NCI-H82 (cell line): ENCODE measurements at places on chromosomes 4 and X.
A peak's percentile ranks its signal among the peaks of the same experiment; 100 is the strongest.

GRCh38 chr4:70603856-70604255, 11.8 kb downstream of the AMBN start:
- DNase-seq, result no peak

DNA sequence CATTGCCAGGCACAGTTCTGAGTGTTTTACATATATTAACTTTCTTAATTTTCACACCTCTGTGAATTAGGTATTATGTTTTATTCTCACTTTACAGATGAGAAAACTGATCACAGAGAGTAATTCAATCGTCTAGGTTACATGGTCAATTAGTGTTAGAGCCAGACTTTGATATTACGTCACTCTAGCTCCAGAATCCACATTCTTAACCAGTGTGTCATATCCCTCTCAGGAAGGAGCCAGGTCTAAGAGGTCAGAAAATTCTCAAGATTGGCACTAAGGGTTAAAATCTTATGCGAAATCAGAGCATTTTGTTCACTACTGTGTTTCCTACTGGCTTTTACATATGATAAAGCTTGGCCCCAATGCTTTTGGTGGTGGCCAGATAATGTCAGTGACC, 7.4 kb downstream of the DMP1 start:
- no peak for DNase-seq

- DNase-seq, result peak; percentile 93
Measured at GRCh38 chrX:104136241-104137019, 20.4 kb downstream of the SLC25A53 start.

DNA sequence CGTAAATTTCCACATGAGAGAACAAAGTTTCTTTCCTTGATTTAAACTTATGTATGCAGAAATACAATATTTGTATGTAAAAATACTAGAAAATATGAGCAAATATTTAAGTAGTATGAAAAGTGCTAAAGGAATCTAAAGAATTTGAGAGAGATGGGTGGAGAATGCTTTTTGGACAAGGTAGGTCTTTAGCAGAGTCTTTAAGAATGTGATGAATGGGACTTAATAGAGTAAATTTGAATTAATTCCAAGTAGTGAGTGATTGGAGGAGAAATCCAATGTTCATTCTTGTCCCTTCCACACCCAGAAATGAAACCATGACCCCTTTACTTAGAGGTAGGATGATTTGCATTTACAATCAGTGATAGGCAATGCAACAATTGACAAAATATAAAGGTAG, 570.9 kb upstream of the ZFP42 start:
- DNase-seq, result no peak

DNA sequence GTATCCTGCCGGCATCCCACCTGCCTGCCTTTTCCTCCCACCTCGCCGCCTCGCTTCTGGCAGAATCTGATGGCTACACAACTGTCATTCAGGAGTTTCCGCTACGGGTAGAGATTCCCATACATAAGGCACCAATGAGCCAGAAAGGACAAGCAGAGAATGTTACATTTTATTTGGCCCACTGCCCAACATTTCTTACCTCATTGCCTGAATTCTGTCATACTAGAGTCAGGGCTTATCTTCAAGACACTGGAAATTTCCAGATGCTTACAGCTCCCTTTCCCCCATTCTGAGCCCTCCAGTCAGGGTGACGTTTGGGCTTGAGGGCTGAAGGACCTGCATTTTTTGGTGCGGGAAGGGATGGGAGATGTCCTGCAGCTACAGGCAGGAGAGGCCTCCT, 113.0 kb downstream of the NHS start:
- DNase-seq, result no peak

GRCh38 chrX:17442898-17443297, 67.9 kb downstream of the NHS start:
- DNase-seq, result no peak

GRCh38 chr4:62210486-62210885, 1010.4 kb downstream of the ADGRL3 start:
- peak; percentile 11 for DNase-seq

DNA sequence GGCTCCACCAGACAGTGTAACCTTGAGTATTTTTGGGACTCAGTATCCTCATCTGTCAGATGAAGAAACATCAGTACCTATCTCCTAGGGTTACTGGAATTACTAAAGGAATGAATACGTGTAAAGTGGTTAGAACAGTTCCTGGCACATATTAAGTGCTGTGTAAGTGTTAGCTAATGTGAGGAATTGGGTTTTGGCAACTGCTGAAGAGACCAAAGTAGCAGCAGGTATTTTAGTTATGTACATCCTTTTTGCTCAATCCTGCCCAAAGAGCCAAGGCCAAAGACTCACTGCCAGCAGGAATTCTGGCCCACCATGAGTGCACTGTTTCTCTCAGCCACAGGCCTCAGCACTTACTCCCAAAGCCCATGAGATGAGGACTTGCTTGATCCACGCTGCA, 16.7 kb upstream of the MCF2 start:
- no peak for DNase-seq

DNA sequence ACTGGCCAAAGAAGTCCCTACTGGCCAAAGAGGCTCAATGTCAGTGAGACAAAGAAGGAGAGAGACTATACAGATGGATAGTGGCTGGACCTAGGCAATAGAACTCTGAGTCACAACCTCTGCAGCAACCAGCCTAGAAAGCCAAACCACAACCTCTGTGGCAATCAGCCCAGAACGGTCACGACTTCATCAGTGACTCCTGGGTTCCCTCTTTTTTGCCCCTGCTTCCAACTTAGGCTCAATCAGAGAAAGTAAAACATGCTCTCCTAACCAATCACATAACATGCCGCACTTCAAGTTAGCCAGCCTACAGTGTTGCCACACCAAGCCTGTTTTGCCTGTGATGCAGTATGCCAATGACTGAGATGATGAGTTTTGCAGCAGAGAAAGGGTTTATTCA, 203.4 kb downstream of the ANAPC10 start:
- DNase-seq, result no peak

- peak; percentile 26 for DNase-seq
Measured at GRCh38 chrX:111652719-111653118, 28.3 kb upstream of the ALG13 start.

- DNase-seq, result no peak
Measured at GRCh38 chr4:83387476-83388312, 53.0 kb upstream of the HPSE start.

DNA sequence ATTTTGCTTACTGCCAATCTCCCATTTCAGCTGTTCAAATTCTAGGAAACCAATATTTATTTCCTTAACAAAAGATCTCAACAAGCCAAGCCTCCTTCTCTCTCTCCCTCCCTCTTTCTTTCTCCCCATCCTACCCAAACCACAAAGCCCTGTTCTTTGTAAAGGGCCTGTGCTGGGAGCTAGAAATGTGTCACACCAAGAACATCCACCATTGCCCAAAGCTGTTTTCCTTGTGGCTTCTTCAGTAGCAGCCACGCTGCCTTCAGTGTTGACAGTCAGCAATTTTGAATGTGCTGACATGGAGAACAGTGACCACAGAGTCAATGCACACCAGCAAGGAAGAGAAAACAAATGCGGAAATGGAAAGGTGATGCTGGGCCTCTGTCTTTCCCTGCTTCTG, 203.0 kb downstream of the MAML3 start:
- DNase-seq, result no peak

DNA sequence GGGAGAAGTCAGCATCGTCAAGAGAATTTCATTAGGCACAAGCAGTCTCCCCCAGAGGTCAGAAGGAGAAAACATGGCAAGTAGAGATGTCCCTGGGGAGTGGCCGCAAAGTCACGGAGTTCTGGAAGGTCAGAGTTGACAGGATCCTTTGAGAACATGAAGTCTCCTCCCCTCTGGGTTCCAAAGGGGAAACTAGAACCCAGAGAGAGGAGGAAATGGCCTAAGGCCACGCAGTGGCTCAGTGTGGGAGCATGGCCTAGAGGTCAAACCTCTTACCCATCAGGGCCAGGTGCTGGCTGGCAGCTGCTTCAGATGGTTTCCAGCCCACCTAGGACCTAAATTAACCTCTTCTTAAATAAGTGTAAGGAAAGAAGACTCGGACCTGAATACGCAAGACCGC, 884 bp downstream of the IDH3G start:
- DNase-seq, result no peak

GRCh38 chr4:135564090-135564489, 1362.5 kb upstream of the PABPC4L start:
- no peak for DNase-seq

- DNase-seq, result no peak
Measured at GRCh38 chr4:38365261-38365660, 298.7 kb upstream of the KLF3 start.

DNA sequence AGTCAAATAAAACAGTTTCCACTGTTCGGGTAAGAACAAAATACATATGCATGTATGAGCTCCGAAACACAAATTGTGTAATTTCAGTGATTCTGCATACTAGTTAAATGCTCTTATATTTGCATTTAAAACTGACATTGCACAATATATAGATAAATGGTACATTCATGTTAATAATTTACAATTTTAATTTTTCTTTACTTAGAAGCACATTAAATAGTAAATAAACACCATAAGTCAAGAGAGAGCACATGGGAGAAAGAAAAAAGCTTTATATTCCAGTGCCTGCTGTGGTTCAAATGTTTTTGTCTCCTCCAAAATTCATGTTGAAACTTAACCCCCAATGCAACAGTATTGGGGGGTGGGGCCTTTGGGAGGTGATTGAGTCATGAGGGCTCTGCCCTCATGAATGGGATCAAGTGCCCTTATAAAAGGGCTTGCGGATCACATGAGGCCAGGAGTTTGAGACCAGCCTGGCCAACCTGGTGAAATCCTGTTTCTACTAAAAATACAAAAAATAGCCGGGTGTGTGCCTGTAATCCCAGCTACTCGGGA, 322.9 kb downstream of the BCOR start:
- no peak for DNase-seq

DNA sequence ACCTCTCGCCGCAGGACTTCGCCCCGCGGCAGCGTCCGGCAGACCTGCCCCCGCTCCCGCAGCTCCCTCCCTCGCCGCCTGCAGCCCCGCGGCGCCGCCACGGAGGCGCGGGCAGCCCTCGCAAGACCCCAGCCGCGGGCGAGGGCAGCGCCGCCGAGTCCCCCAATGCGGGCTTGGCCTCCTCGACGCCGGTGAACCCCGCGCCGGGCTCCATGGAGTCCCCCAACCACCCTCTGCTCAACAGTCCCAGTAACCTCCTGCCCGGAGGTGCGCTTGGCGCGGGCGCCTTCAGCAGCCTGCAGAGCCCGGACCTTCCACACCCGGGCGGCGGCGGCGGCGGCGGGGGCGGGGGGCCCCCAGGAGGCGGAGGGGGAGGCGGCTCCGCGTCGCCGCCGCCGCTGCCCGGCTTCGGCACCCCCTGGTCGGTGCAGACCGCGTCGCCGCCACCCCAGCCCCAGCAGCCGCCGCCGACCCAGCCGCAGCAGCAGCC, 1.2 kb downstream of the CPEB2 start:
- peak; percentile 54 for DNase-seq

DNA sequence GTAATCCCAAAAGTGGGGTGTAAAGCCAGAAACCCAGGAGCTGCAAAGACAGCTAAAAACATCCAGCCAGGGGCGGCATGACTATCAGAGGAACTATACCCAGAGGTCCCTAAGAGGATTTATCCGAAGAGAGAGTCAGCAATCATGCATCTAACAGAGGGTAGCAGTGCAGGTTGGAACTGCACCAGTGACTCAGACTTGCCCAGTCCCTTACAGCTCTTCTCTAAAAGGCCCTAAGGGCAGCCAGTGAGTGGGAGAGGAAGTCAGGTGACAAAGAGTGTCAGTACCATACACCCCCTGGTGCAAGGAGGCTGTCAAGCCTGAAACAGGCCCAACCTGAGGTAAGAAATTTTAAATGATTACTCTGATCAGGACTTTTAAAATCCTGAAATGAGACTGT, 88.1 kb downstream of the CAMK2D start:
- peak; percentile 28 for DNase-seq

GRCh38 chr4:92615049-92615448, 311.3 kb downstream of the GRID2 start:
- peak; percentile 89 for DNase-seq

- DNase-seq, result no peak
Measured at GRCh38 chrX:37759351-37759750, 20.5 kb upstream of the CYBB start.

- no peak for DNase-seq
Measured at GRCh38 chr4:176286728-176287127, 17.7 kb upstream of the ASB5 start.

DNA sequence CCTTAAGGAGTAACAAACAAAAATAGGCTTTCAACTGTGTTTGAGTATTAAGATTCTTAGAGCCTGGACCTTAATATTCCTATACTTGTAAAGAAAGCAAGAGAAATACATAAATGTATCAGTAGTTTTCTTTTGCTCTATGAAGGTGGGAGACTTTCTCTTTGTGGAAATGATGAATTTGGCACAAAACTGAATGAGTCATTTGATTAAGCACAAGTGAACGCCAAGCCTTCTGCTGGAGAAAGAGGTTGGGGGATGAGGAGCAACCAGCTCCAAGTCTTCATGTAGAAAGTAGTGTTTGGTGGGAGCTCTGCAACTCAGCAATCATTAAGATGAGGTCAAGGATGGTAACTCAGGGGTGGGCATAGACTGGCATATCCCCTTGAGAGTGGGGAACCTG, 49.6 kb downstream of the MEPE start:
- DNase-seq, result no peak

- no peak for DNase-seq
Measured at GRCh38 chr4:183403961-183404360, 40.5 kb upstream of the CDKN2AIP start.

- no peak for DNase-seq
Measured at GRCh38 chr4:88489100-88489761, 32.3 kb downstream of the HERC5 start.

GRCh38 chrX:38560776-38561125, 591 bp upstream of the TSPAN7 start:
- DNase-seq, result no peak

- DNase-seq, result no peak
Measured at GRCh38 chr4:20646287-20646686, 54.0 kb upstream of the PACRGL start.

- DNase-seq, result no peak
Measured at GRCh38 chrX:112003909-112004308, 78.7 kb downstream of the TRPC5 start.

- peak; percentile 84 for DNase-seq
Measured at GRCh38 chr4:112348488-112349158, 51.5 kb downstream of the ALPK1 start.

GRCh38 chr4:41852229-41852628, 83.0 kb upstream of the TMEM33 start:
- DNase-seq, result no peak

DNA sequence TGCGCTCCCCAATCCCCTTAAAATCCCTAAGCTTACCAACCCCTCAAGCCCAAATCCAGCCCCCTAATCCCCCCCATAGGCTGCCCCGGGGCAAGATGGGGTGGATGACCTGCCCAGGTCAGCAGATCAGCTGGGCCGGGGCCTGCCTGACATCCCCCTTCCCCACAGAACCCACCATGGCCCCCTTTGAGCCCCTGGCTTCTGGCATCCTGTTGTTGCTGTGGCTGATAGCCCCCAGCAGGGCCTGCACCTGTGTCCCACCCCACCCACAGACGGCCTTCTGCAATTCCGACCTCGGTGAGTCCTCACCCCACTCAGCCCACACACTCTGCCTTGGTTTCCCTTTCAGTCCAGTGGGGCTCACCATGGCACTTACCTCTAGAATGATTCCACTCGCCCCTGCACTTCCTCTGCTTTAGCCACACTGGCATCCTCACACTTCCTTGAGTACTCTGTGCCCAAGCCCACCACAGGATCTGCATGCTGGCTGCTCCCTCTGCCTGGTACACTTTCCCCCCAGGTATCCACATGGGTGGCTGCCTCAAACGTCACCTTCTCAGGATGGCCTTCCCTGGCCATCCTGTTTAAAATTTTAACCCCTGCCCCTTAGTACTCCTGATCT, 1.1 kb downstream of the TIMP1 start:
- no peak for DNase-seq

- no peak for DNase-seq
Measured at GRCh38 chr4:143240939-143241679, 56.4 kb downstream of the USP38 start.

GRCh38 chrX:69139516-69139915, 25.7 kb downstream of the PJA1 start:
- no peak for DNase-seq
